ENCODE measurements at places on chromosomes 16 and 17.

DNA sequence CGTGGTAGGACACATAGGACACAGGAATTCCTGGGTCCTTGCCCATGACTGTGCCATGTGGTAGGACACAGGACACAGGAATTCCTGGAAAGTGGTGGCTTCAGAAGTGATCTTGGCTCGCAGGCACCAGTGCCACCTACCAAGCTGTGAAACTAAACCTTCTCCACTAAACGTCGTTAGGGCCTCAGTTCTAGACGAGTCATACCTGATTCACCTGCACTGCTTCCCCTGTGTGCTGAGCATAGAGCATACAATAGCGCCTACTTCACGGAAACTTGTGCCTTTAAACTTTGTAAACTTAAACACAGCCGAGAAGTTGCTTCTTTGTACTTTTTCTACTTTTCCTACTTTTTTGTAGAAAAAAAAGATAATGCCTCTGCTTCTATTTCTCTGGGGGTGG, 4.8 kb downstream of the SOX8 start:
- no peak for DNase-seq

DNA sequence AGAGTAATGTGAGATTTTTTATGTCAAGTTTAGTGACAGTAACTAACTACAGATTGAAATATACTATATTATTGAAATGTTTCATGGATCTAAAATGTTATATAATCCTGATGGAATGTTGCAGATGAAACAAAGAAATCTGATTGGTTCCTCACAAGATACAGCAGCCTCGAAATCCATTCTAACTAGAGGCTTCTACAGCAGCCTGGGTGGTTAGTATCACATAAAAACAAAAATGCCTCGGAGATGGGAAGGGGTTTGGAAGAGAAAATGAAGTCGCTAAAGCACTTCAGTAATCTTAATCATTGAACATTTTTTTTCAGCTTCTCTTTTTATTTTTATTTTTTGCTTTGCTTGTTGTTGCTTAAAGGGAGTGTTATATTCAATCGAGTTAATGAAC, 75.2 kb downstream of the TANC2 start:
- DNase-seq = no peak

DNA sequence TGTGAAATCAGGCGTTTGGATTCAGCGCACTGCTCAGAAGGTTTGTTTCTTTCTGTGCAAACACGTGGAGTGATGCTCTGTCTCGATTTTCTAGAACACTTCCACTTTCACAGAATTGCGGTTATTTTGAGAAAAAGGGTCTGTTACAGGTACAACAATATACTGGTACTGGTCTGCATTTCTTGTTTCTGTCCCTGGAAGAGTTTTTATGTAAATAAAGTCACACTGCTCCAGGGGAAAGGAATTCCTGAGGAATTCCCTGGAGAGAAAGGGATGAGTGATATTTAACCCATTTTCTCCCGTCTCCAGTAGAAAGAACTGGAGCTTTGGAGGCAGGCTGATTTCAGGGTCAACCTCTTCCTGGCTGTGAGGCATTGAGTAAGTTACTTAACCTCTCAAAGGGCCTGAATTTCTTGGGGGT, 16.2 kb upstream of the RMI2 start:
- DNase-seq = no peak

DNA sequence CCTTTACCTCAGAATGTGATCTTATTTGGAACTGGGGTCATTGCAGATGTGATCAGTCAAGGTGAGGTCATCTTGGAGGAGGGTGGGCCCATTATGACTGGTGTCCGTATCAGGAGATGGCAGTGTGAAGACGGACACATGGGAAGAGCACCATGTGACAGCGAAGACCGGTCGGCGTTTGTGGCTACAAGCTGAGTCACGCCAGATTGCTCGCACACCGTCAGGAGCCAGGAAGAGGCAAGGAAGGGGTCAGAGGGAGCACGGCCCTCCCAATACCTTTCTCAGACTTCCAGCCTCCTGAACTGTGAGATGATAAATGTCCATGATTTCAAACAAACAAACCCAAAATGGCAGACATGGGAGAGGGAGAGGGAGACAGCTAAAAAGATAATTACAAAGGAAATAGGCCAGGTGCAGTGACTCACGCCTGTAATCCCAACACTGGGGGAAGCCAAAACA, 13.2 kb downstream of the STARD3 start:
- DNase-seq = no peak

GRCh38 chr17:56601591-56601990, 8.1 kb downstream of the NOG start:
- no peak for DNase-seq

DNA sequence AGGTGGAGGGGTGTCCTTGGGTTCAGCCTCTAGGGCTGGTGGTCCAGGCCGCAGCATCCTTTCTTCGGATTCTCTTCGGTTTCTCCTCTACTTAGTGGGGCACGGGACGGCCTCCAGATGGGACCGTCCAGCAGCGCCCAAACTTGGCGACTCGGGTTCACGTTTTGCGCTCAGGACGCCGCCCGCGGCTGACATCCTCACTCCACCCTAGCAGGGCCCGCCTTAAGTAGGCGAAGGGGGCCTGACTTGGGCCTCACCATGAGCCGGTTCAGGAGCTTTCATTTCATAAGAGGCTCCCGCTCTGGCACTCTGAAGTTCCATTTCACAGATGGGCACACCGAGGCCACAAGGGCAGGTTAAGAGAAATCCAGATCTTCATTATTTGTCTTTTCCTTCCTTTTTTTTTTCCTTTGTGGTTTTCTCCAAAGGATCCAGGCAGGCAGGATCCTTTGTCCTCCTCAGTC, 141.2 kb downstream of the SEC14L1 start:
- DNase-seq = no peak

GRCh38 chr16:47262938-47263337, 119.2 kb upstream of the NETO2 start:
- no peak for DNase-seq

DNA sequence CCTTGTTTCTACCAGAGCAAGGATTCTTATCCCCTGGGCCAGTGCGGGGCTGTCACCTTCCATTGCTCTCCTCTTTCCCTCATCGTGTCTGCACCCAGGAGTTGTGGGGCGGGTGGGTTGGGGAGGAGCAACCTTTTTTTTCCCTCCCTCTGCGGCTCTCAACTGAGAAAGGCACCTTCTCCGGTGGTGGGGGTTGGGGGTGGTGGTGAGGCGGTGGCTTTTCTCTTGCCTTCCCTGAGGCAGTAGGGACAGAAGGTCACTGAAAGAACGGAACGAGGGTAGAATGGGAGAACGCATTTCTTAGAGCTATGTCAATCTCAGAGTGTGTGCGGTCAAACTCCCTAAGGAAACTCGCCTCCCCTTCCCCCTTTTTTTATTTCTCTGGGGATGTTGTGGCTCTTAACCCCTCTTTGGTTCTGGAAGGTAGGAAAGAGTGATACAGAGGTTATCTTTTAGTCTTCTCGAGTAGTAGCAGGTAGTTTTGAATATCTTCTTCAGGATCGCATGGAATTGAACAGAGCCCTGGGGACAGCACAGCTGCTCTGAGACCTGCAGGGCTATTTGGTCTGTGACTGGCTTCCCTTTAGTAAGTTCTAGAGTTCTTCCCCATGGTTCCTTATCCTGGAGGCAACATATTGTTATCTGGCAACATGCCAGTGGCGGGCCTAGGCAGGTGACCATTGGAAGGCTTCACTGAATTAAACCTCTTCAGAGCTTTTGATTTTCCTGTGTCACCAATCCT, 994 bp downstream of the CLTC start:
- DNase-seq = peak; percentile 23

GRCh38 chr16:55562936-55563335, 3.5 kb upstream of the CAPNS2 start:
- DNase-seq = no peak

DNA sequence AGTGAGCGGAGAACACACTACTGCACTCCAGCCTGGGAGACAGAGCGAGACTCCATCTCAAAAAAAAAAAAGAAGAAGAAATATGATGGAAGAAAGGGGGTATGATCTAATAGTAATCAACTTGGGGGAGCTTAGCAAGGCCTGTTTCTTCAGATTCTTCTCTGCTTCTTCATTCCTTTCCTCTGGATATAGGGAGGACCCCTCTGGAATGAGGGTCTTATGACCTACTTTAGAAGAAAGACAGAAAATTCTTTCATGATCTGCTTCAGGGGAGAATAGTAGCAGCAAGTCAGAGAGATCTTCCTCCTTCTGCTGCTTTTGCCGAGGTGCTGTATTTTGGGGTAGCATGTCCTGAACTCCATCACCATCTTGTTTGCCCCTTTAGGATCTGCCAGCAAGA, 44.9 kb upstream of the ETV4 start:
- no peak for DNase-seq

DNA sequence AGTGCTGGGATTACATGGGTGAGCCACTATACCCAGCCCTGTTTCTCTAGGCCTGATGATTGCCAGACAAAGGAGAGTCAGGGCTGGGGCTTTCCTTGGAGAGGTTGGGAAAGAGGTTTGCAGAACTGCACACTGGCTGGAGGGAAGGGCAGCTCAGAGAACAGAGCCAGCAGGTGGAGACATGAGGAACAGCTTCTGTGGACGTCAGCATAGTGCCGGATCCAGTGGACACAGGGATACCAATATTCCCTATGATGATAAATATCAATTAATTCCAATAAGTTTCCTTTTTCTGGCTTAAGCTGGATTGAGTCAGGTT, 43.2 kb upstream of the SCNN1B start:
- DNase-seq = no peak

- DNase-seq = no peak
These were observed 49.2 kb upstream of the ITGA2B start for GRCh38 chr17:44438636-44439035.

DNA sequence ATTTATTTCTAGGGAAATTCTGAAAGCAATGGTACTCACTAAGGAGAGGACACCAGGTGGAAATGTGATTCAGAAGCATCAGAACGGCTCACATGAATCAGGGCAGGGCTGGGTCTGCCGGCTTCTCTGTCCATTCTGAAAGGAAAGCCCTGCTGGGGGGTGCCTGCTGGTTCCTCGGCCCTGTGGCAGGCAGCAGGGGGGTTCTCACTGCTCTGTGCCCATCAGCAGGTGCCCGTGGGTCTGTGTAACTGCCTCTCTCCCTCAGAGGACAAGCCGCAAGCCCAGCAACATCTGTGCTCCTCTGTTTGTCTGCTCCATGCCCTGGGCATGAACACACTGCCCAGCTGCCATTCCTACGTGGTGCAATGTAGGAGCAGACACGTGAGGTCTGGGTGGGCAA, 74.9 kb upstream of the ZNF423 start:
- no peak for DNase-seq

GRCh38 chr16:65531475-65531874, 409.6 kb upstream of the CDH11 start:
- no peak for DNase-seq

DNA sequence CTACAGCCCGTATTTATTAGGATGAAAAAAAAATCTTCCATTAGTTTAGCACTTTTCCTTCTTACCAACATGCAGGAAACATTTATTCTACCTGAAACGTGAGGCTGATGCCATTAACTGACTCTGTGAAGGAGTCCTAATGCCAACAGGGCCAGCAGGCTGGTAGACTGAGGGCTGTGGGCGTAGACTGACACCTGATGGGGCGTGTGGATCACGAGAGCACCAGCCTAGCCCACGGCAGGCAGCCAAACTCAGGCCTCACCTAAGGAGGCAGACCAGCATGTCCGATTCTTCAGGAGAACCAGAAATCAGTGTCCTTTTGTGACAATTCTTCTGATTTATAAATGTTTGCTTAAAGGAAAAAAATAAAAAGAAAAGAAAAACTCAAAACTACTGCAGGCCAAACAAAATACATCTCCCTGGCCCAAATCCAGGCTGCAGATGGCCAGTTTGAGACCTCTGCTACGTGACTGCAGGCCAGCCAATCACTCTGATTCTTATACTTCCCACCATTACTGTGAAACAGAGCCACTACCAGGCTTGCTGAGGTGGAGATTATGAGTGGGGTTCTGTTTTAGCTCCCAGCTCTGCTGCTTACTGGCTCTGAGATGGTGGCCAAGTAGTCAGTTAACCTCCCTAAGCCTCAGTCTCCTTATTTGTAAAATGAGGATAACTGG, 66.5 kb downstream of the GNAO1 start:
- no peak for DNase-seq

- no peak for DNase-seq
These were observed 96.6 kb downstream of the NXN start for GRCh38 chr17:882827-883585.

DNA sequence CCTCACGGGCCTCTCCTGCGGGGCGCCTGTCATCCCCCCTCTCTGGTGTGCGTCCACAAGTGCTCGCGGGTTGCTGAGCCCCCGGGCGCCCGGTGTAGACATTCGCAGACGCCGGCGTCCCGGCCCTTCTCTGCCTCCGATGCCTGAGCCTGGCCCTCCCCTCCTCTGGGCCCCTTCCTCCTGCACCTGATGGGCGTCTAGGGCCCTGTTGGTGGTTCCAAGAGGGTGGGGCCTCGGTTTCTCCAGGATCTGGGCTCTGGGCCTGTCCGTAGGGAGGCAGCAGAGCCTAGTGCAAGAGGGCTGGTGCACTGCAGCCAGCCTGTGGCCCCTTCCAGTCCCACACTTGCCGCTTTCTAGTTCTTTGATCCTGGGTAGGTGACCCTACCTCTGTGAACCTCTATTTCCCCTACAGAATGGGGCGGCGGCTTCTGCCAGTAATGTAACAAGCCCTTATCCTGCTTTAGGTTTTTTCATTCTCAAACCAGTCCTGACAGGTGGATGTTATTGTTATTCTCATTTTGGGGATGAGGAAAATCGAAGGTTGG, 623 bp downstream of the E4F1 start:
- DNase-seq = no peak

- no peak for DNase-seq
These were observed 15.6 kb upstream of the PDK2 start for GRCh38 chr17:50079334-50080095.

DNA sequence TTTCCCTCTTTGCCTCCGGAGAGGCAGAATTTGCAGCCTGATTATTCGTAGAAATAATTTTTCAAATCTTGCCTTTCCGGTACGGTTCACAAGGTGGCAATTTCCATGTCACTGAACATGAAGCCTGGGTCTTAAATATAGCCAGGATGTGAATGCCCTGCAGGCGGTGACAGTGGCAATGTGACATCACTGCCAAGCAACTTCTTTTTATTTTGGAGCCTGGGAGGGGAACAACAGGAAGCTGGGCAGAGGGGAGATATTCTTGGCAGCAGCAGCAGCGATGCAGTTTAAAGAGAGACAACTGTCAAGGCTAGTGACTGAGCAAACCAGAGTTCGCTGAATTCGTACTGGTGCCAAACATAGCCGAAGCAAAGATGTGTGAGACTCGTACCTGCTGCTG, 171.1 kb downstream of the SNX29 start:
- DNase-seq = no peak

- DNase-seq = no peak
These were observed 856 bp upstream of the CXCL16 start for GRCh38 chr17:4740584-4740983.

- DNase-seq = no peak
These were observed 4.6 kb downstream of the KRT33A start for GRCh38 chr17:41345992-41346391.

DNA sequence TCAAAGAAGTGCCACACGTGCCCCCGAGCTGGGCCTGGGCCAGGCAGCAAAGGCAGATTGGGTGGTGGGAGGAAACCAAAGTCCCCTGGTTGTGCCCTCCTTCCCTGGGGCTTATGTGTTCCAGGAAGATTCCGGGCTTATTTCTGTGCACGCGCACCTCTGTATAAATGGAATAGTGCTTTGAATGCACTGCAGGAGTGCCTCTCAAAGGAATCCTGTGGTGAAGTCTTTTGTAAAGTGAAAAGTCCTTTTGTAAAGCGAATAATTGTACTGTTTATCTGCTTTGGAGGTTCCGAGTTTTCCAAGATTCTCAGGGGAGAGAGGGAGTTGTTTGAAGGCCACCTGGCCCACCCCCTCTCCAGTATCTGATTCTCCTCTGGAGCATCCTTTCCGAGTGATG, 26.8 kb downstream of the C17orf75 start:
- no peak for DNase-seq

Measured in effector CD8-positive, alpha-beta T cell (primary cell).